ENCODE measurements at places on chromosomes 1 and 21. TPM values are rescaled to one million over a fixed set of nuclear protein-coding genes. Genes with fewer than 3 reads are reported as not detected.

DNA sequence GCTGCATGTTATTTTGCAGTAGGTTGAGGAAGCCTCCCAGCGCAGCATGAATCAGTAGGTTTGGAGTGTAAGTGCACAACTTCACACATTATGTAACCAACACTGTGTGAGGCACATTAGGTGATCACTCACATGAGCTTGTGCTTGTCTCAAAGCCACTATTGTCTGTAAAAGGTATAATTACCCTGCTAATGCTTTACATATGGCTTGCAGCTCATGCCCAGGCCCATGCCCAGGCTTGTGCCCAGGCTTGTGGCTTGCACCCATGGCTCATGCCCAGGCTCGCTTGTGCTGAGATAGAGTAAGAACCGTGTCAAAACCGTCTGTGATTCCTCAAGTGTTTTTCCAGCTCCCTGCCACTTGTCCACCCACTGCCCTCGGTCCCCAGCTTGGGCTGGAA is 596.3 kb downstream of the LTN1 start:
- no peak for DNase-seq

DNA sequence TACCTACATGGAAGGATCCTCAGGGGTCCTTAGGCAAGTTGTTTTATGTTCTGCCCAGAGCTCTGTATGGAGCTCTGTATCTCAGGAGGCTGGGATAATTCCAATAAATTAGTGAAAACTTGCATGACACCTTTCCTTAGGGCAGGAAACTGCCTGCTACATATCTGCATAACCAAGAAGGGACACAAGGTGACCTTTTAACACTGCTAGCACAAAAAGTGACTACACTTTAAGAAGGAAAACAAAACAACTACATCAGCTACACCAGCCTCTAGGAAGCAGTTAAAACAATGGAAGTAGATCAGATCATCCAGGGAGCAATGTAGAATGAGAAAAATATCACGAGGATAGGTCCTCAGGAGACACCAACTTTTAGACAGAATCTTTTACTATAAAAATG is 93.9 kb downstream of the TNFSF18 start:
- DNase-seq: no peak

GRCh38 chr1:61439234-61439633 is 285.7 kb downstream of the TM2D1 start:
- no peak for DNase-seq

DNA sequence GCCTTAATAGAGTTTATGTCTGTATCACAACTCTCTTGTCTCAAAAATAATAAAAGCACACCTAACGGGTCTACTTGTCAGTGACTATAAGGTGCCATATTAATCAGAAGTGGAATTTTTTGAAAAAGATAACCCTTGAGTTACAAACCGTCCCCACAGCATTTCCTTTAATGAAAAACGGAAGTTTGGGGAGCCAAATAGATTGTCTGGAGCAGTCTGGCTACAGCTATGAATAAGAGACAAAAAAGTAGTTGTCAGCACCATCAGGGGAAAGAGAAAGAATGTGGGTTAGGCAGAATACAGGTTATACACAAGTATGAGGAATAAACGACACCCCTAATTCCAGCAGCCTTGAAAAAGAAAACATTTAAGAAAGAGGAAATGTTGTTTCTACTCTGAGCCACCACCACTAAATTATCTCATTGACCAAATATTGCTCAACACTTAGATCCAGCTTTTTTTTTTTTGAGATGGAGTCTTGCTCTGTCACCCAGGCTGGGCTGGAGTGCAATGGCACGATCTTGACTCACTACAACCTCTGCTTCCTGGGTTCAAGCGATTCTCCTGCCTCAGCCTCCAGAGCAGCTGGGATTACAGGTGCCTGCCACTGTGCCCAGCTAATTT is 29.4 kb upstream of the USP24 start:
- no peak for DNase-seq

DNA sequence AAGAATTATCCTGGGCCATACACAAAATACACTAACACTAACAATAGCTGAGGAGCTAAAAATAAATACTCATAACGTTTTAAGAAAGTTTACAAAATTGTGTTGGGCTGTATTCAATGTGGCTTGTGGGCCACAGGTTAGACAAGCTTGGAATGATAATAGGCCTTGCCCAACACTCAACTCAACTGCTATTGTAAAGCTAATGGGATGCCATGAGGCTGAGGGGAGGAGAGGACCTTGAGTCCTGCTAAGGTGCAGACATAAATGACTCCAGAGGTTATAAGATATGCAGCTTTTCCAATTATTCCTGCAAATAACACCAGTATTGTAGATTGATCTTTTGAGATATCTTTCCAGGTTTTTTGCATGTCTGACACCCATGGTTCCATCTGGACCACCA is 97.0 kb downstream of the FCRL5 start:
- no peak for DNase-seq

DNA sequence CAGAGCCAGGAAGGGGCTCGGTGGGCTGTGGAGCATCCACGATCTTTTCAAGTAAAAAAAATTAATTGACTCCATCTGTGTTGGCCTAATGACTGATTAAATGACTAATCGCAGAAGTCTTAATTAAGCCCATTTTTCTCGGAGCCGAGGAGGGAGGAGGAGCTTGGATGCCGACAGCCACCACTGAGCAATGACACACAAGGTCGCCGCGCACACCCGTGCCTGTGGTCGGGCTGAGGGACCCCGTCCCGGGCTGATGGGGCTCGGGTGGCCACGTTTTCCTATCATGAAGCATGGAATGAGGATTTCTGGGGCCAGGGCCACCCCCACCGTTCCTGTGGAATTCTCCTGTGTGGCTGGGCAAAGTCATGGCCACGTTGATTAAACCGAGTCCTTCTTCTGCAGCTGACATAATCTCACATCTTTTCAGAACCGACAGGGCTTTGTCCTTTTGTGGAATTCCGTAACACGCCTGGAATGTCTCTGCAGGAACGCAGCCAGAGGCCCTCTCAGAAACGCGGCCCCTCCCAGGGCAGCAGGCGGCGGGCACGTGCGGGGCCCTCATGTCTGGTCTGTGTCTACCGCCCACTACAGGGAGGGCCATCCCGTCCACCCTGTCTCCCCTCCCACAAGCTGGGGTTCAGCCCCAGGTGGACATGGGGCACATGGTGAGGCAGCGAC is 60.7 kb downstream of the MORN1 start:
- no peak for DNase-seq

CLDN14 gene
- total RNA-seq: not detected

GRCh38 chr1:36787312-36787913 is 246.9 kb downstream of the GRIK3 start:
- DNase-seq: no peak

GRCh38 chr1:52551507-52552235 is 1.2 kb downstream of the TUT4 start:
- no peak for DNase-seq

- no peak for DNase-seq
Observed at GRCh38 chr1:24244519-24245268, 57.6 kb upstream of the IFNLR1 start.

CTTNBP2NL gene
- 32.0 TPM for total RNA-seq

DNA sequence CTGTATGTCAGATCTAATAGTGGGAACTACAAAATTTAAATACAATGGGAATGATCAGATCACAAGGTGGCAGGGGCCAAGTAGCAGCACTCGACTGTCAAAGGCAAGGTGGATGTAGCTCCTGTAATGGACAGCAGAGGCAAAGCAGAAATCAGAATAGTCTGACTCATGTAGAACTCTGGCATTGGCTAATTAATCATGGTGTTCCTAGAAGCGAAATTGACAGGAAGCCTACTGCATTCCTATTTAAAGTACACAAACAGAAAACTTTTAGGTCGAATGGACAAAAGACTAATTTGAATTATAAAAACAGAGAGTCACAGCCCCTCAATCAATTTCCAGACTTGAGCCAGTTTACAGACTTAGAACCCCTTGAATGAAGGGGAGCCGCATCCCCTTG is 17.4 kb upstream of the IL12RB2 start:
- DNase-seq: no peak

CGN gene
- total RNA-seq: 68.7 TPM

DNA sequence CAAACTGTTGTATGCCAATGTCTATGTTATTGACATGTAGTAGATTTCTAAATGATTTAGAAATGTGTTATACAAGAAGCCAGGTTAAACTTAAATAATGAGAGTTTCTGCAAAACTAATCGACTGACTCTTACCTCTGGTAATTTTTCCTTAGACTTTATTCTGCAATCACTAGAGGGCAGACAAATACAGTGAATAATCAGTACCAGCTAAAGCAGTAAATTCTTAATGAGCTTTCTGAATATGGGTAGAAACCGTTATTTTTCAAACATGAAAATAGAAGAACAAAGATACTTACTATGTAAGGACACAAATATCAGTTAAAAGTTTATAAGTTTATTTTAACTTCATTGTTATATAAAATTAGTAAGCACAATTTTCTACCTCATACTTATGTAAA is 97.9 kb upstream of the RGS1 start:
- no peak for DNase-seq

- DNase-seq: peak; percentile 43
Observed at GRCh38 chr1:145961425-145962156, 2.8 kb downstream of the ANKRD34A start.

DNA sequence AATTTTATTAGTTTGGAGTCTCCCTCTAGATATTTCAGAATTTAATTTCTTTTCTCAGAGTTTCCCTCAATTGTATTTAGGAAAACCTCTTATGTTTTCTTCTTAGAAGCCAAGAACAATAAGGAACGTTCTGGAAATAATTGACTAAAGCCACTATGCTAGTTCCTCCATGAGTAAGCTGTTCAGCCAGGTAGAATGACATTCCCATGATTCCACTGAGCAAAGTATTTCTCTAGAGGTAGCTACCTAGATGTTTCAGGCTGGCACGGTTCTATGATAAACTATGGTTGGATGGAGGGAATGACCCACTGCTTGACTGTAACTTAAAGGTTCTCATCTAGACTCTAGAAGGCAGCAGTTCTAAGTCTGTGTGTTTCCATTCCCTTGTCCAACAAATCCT is 62.4 kb downstream of the CLDN17 start:
- no peak for DNase-seq

RNU1-3 gene
- 1,267 TPM for total RNA-seq

GRCh38 chr21:29258626-29259338 is 39.9 kb upstream of the BACH1 start:
- DNase-seq: no peak

All from WTC11 (cell line).